ENCODE measurements at places on chromosomes 6 and 20.

DNA sequence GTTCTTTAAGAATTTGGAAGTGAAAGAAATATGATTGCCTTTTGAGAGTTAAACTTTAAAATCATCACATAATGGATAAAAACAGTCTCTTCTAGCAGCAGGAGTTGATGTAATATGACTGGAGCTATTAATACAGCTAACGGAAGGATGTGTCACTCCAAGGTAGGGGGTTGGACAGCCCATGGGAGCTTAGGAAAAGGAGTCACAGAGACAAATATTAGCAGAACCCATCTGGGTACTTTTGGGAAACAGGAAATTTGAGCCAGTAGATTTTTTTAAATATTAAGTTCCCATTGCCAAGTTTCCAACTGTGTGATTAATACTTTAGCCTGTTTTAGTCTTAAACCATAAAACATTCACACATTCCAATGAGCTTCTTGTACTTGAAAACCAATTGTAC, 164.7 kb upstream of the RIMS1 start:
- no peak for DNase-seq

GRCh38 chr6:106305740-106306139, 19.8 kb downstream of the ATG5 start:
- no peak for DNase-seq

DNA sequence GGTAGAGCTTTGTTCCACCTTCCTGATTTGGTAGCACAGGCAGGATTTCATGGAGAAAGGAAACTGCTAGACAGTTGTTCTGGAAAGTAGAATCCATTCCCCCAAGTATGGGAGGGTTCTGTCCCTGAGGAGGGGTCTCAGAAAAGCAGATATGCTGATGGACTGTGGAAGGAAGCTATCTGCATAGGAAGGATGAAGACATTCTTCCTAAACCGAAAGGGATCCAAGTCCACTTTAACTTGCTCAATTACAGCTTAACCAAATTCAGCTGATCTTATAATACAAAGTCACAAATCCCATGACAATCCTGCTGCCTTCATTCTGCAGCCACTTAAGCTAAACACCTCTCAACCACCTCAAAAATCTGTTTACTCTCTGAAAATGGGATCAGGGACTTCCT, 2.6 kb downstream of the MAN1A1 start:
- DNase-seq: no peak

- no peak for DNase-seq
Measured at GRCh38 chr6:131125431-131125830, 9.8 kb upstream of the AKAP7 start.

- DNase-seq: no peak
Measured at GRCh38 chr6:56017198-56017597, 141.8 kb upstream of the BMP5 start.

- no peak for DNase-seq
Measured at GRCh38 chr6:56838016-56838555, 116.8 kb upstream of the BEND6 start.

GRCh38 chr6:47592131-47592840, 106.1 kb upstream of the ADGRF4 start:
- DNase-seq: no peak

- no peak for DNase-seq
Measured at GRCh38 chr6:132780770-132781371, 17.6 kb downstream of the SLC18B1 start.

GRCh38 chr20:53216856-53217576, 244.9 kb downstream of the TSHZ2 start:
- DNase-seq: peak; percentile 72

- peak; percentile 90 for DNase-seq
Measured at GRCh38 chr6:169167581-169168301, 85.9 kb downstream of the THBS2 start.

DNA sequence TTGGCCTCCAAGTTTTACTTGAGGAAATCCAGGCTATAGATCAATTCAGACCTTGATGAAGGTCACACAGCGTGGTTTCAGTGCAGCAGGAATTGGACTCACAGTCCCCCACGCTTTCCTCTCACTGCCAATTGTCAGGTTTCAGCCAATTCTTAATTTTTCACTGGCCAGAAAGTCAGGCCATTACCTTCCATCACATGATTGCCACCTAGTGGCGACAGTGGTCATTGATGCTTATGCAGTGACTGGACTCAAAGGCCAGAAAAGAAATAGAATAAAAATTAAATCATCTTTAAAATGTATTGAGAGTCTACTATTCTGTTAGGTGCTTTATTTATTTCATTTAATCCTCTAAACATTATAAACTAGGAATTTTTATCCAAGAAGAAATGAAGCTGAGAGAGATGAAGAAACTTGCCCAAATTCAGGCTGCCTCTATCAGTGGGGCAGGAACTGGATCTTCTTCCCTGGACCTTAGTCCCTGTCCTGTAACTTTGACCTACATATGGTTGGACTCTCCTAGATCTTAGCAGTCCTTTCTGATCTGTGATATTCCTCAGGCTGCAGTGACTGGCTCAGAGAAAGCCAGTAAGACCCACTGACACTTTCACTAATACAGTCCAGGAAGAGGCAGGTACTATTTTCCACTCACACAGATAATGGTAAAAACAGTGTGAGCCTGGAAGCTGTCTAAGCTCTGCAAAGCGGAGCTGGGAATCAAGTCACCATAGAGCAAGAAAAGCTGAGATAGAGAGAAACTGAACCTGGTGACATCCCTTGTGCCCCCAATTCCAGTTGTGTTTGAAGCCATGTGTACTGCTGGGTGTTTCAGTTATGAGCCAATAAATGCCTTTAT, 133.3 kb downstream of the ELOVL4 start:
- DNase-seq: peak; percentile 75

DNA sequence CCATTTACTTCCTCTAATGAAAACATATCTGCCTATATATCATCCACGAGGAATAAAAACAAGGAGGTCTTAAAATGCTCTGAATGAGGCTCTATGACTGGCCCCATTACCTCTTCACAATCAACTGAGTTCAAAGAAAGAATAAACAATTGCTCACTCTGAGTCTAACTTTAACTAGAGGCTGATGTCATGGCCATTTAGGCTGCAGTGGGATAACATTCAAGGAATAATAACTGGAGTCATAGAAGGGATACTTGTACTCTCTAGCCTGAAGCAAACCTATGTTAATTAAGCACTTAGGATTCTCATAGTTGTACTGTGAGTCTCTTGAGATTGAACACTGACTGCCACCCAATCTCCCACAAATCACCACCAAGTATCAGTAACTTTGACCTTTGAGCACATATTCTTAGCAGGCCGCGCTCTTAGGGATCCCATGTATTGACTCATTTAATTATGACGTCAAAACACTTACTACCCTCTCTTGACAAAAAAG, 70.2 kb downstream of the PERP start:
- DNase-seq: no peak

DNA sequence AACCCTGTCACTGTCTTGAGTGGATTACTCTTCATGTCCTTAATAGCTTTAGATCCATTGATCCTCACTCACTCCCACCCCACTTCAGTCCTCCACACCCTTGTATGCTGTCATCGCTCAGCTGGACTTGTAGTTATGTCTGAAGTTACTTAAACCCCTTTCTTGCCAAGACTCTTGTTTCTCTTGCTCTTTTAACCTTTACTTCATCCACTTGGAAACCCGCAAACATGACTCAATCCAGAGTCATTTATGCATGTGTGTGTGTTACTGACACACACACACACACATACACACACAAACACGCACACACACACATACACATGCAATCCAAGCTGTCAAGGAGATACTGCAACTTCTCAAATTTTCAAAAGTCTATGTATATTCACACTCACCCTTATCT, 341.8 kb downstream of the SYNE1 start:
- no peak for DNase-seq

- no peak for DNase-seq
Measured at GRCh38 chr6:16251706-16252105, 13.3 kb downstream of the GMPR start.
